ENCODE measurements at places on chromosomes 7 and 10.

DNA sequence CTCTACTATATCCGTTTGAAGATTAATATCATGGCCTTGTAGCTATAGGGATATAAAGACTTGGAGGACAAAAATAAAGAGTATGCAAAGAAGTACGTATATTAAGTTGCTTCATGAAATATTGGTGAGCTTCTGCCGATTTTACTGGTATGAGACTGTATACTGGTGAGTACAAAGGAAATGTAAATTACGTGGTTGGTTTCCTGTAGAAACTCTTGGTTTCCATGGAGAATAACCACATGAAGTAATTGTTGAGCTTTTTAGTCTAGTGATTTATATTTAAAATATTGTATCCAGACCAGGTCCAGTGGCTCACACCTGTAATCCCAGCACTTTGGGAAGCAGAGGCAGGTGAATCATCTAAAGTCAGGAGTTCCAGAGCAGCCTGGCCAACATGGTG lies 32.2 kb upstream of the GLI3 start:
- DNase-seq: no peak

DNA sequence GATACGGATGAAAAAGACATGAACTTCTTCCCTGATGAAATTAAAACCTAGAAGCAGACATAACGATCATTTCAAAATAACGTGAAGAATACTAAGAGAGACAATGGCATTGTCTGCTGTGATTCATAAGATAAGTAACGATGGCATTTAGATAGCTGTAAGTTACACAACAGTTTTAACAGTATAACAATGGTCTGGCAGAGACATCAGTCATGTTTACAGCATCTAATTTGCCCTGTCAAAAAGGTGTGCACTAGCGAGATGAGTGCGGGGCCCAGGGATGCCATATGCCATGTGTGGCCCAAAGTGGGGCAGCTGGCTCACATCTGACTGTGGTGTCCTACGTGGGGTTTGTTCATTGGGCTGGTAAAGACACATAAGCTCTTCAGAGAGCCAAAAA lies 55.7 kb upstream of the RHEB start:
- no peak for DNase-seq

- no peak for DNase-seq
Observed at GRCh38 chr10:85986777-85987176, 379.8 kb downstream of the GRID1 start.

- DNase-seq: no peak
Observed at GRCh38 chr10:75845176-75845947, 413.9 kb downstream of the LRMDA start.

DNA sequence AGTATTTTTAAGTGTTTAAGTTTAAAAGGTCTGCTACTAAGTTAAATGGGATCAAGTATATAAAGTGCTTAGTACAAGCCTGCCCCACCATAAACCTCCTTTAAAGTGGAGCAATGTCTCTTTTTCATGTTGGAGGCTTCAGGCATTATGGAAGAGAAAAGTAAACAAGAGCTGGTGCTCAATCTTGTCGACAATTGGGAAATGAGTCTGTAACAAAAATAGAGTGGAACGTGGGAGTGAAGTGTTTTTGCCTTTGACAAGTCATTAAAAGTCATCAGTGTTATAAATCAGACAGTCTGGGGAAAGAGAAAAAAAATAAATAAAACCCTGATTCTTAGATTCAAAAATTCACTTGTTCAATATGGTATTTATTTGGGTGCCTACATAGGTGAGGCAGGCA lies 44.7 kb downstream of the DNAJC12 start:
- no peak for DNase-seq

DNA sequence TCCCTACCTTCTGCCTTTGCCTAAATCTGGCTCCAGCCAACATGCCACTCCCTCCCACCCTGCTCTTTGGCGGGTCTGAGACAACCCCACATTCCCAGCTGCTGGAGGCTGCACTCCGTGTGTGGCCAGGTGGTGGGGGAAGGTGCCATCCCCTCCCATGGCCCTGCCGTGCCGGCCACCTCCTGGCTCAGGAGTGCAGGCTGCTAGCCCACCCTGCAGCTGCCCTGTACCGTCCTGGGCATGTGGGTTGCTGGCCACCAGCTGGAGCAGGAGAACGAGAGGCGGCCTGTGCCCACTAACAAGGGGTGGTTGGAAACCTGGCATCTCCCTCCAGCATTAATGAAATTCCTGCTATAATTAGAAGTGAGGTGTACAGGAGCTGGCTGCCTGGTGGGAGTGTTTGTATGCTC lies 97.6 kb downstream of the ZMIZ1 start:
- DNase-seq: no peak

DNA sequence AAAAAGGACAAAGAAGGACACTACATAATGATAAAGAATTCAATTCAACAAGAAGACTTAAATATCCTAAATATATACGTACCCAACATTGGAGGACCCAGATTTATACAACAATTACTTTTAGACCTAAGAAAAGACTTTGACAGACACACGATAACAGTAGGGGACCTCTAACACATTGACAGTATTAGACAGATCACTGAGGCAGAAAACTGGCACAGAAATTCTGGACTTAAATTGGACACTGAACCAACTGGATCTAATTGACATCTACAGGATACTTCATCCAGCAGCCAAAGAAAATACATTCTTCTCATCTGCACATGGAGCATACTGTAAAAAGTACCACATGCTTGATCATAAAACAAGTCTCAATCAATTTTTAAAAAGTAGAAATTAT lies 103.8 kb downstream of the DGKI start:
- DNase-seq: no peak

- DNase-seq: no peak
Observed at GRCh38 chr10:128875030-128875744, 591.9 kb upstream of the MGMT start.

DNA sequence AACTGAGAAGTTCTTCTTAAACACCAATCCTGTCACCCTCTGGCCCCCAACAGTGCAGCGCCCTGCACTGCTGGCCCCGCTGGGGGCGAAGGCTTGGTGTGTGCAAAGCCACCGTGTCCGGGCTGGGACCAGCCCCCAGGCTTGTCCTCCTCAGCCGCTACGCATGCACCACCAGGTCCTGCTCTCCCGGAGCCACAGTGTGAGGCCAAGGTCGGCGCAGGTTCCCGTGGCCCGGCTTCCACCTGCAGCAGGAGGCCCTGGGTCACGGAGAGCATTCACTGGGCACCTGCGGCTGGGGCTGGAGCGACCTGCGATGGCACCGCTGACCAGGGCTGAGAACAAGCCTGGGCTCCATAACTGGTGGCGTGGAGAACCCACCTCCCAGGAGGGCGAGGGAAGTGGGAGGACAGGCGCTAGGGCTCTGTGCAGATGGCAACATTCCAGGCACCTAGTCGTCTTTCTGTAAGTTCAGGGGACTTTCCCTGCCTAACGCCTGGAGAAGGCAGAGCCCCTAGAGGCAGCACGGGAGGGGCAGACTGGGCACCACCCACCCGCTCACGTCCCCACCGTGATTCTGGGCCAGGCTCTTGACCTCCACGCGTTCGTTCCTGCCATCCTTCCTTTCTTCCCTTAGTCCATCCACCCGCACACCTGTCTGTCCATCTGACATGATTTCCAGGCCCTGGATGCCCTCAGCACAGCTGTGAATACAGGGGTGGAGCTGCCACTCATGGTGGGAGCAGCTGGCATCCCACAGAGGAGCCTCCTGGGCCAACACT lies 271.6 kb downstream of the ELFN1 start:
- DNase-seq: no peak

DNA sequence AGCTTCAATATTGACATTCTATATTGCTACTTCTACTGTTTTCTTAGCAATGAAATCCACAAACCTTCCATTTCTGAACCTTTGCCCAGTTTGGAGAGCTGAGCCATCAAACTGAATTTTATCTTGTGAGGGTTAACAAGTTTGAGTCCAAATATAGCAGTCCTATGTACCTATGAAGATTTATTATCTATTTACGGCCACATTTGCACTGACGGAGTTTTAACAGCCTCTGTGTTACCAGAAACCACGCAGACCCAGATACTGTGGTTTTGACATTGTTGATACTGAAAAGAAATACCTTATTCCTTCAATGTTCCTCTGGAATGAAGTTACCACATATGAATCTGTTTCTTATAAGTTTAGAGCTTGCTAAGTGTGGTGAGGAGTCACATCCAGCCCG lies 172.6 kb downstream of the FGFR2 start:
- DNase-seq: no peak

- no peak for DNase-seq
Observed at GRCh38 chr7:4621396-4621795, 60.7 kb upstream of the FOXK1 start.

GRCh38 chr10:81838950-81839349 lies 36.0 kb upstream of the NRG3 start:
- no peak for DNase-seq

DNA sequence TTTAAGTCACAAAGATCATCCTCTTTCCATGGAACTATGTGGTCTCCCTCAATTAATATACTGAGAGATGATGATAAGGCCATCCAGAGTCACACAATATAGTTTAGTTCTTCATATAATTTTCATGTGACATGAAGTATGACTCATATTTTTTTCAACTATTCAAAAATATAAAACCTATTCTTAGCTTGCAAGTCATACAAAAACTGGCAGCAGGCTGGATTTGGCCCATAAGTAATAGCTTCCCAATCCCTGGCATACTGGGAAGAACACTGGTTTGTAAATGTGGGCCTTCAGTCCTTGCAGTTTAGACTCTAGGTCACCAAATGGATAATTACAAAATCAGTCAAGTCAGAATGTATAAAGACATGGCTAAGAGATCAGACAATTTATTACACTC lies 356.6 kb downstream of the PPP1R3A start:
- DNase-seq: no peak

DNA sequence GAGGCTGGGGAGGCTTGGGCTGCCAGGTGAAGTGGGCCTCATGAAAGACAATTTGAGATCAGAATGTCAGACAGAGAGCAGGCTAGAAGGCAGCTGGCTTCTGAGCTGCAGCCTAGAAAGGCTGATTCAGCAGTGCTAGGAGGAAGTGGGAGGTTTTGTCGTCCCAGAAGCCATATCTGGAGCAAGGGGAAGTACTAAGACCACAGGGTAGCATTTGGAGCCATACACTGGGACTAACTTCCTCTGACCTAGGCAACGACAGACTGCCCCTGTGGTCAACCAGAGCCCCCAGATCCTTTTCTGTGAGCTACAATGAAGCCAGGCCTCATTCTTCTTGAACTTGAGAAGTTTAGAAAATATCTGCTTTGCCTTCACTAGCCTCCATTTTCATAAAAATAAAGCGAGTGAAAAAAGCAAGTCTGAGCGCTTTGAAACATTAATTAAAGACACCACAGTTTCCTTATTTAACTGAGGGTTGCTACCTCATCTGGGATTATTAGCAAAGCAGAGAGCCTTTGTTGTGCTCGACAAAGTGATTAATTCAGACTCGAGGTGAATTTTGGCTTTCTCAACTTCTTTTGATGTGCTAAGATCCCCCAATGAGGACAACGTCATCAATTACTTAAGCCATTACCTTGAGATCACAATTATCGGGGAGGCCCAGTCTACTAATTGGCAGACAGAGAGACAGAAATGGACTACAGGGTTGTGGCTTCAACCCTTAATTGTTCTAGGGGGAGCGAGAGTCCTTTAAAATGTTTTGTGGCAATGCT lies 26.6 kb downstream of the TBXAS1 start:
- no peak for DNase-seq

GRCh38 chr7:44847509-44847919 lies 373 bp downstream of the H2AZ2 start:
- peak; percentile 86 for DNase-seq

DNA sequence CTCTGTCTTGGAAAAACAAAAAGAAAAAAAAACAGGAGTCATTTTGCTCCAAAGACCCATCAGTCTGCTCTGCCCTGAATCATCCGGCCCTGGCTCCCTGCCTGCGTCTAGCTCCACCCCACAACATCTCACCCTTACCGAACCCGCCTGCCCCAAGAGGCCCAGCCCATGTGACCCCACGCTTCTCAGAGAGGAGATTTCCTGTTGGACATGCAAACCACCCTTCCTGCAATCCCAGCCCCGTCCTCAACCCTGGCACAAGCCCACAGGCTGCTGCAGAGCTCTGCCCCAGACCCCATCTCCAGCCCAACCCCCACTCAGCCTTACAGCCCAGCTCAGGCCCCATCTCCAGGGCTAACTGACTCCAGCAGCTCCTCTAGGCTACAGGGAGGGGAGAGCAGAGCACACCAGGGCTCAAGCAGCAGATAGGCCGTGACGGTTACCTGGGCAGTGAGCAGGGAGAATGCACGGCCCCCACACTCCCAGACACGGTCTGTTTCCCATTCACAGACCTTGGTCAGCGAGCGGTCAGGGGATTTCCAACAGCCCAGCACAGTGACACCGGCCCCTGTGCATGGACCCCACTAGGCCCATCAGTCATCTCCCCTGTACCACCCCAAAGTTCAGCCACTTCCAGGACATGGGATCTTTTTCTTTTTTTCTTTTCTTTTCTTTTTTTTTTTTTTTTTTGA lies 69.9 kb upstream of the GTF2I start:
- no peak for DNase-seq

DNA sequence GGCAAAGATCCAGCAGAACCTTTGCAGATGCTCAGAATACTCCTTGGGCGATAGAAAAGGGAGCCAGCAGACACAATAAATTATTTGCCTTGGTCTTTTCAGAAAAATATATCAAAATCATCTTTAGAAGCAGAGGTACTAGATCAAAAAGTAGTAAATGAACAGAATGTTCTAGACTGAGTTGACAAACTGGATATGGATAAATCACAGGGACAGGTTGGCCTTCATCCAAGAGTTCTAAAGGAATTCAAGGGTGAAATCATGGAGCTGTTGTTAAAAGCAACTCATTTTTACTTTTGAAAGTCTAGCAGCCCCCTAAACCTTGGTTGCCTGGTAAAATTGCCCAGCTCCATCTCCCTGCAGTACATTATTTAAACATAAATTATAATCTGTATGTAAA lies 99.1 kb downstream of the PLCE1 start:
- DNase-seq: no peak

GRCh38 chr7:129053938-129054437 lies 923 bp downstream of the TNPO3 start:
- no peak for DNase-seq

GRCh38 chr7:47259682-47260081 lies 322.2 kb downstream of the TNS3 start:
- no peak for DNase-seq

- no peak for DNase-seq
Observed at GRCh38 chr7:45242698-45243097, 85.1 kb downstream of the RAMP3 start.

DNA sequence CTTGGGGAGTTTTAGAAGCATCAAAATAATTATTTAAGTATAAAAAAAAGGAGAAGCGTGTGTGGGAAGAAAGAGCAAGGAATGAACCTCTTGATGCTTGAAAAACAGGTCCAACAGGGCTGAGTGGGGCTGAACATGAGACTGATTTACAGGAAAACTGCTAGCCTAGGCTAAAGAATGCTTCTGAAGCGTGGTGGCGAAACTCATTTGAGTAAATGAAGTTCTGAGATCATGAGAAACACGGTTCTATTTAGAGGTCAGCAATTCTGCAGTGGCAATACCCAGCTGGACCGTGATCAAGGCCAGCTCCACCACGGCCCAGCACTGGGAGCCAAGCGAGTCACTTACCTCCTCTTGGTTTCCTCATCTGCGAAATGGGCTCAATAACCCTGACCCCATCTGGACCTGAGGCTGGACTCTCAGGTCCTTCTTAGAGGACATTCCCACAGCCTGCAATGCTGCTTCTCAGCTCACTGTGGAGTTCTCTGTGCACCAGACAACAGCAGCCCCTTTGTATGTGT lies 140.1 kb upstream of the ADAM12 start:
- DNase-seq: no peak

Measured in NCI-H774 (cell line).